ENCODE measurements at places on chromosomes 5 and 9.

DNA sequence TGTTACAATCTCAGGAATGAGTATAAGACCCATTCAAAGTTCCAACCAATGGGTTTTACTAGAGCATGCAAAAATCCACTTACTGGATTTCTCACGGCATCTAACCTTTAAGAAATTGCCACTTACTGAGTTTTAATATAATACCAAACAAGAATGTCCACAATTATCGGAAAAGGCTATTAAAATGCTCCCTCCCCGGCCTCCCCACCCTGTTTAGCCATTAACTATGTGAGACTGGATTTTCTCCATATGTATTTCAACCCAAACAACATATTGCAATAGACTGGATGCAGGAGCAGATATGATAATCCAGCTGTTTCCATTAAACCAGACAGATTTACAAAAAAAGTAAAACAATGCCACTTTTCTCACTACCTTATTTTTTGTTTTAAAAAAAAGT is 4.1 kb downstream of the AGTPBP1 start:
- no peak for ATAC-seq

DNA sequence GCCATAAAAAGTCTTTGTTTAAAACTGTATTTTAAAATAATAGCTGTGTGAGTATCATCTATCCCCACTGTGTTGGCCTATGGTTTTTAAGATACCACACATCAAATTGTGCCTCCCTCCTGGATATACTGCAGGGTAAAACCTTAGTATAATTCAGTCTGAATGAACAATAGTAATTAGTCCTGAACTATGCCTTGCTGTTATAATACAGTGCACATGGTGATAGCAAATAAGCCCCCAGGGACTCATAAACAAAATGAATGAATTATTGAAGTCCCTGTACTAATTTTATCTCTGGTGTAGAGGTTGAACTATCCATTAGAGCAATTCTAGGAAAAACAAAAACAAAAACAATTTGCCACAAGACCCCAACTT is 142.7 kb upstream of the ADAMTSL1 start:
- no peak for ATAC-seq

GRCh38 chr9:98848450-98849149 is 41.1 kb downstream of the GALNT12 start:
- peak; percentile 95 for ATAC-seq

GRCh38 chr5:82649943-82650342 is 371.8 kb upstream of the RPS23 start:
- no peak for ATAC-seq

GRCh38 chr5:125160787-125161502 is 414.5 kb upstream of the ZNF608 start:
- ATAC-seq = no peak

- no peak for ATAC-seq
Observed at GRCh38 chr5:120108586-120109248, 355.4 kb upstream of the PRR16 start.

- ATAC-seq = peak; percentile 65
Observed at GRCh38 chr9:15576350-15577050, 23.7 kb downstream of the CCDC171 start.

- no peak for ATAC-seq
Observed at GRCh38 chr5:126481243-126481642, 58.0 kb downstream of the GRAMD2B start.

DNA sequence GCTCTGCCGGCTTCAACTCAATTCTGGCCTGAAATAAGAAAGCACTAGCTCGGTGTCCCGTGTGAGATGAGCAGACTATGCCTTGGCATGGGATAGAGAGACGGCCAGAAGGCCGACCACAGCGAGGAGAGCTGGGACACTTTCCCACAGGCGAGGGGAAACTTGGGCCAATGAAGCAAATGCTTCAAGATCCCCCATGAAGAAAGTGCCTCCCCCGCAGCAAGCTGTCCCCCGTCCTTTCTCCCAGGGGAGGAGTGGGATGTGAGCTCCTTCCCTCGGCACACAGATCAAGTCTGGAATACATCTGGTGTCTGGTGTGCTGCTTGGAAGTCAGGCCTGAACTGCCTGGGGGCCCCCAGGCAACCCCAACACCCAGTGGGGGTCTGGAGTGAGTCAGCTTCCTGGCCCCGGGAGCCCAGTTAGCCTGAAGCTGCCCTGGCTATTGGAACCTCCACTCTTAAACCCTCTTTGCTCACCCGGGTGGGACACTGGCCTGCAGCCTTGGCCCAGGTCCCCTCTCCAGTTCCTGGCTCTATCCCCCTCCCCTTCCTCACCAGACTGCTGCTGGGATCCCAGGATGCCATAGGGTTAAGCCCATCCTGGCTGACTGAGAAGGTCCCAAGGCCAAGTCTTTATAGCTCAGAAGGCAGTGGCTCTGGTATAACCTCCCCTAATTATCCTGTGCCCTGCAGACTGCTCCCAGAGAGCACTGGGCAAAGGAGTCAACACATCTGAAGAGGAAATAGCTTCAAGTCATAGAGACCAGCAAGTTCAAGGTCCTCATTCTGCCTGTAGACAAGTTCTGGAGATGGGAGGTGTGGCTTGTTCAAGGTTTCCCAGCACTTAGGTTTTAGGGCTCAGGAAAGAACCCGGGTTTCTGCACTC is 205.3 kb downstream of the TTLL11 start:
- ATAC-seq = no peak

GRCh38 chr9:89278997-89279739 is 31.8 kb upstream of the CKS2 start:
- ATAC-seq = peak; percentile 52

DNA sequence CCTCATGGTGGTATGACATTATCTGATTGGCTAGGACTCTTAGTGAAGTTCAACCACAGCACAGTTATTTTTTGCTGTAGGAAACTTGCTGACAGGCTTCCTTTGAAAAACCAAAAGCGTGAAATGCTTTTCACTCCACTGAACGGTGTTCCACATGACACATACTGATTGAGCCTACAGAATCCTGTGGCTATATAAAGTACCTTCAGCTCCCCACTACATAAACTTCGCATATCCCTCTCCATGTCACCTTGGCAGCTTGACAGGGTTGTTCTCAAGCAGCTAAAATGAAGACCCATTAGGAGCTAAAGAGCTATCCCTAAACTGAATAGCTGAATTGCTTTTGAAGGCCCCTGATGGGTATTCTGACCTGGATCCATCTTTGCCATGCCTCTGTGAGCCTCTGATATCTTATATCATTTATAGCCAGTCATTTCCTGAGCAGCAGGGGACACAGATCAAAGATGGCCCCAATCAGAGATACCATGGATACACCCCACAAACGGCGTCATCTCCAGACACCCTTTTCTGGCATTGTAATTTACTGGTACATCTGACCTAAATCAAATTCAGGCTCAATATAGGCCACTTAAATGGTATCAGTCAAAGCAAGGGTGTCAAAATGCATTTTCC is 91.5 kb downstream of the APBA1 start:
- ATAC-seq = no peak

GRCh38 chr5:142078221-142078620 is 30.4 kb upstream of the NDFIP1 start:
- ATAC-seq = no peak

GRCh38 chr9:85941622-85941940 is 635 bp downstream of the NAA35 start:
- no peak for ATAC-seq

- no peak for ATAC-seq
Observed at GRCh38 chr9:6495466-6495865, 82.5 kb downstream of the UHRF2 start.

GRCh38 chr9:107087222-107087621 is 195.9 kb upstream of the RAD23B start:
- no peak for ATAC-seq

- ATAC-seq = no peak
Observed at GRCh38 chr5:127599320-127599719, 49.6 kb upstream of the CTXN3 start.

DNA sequence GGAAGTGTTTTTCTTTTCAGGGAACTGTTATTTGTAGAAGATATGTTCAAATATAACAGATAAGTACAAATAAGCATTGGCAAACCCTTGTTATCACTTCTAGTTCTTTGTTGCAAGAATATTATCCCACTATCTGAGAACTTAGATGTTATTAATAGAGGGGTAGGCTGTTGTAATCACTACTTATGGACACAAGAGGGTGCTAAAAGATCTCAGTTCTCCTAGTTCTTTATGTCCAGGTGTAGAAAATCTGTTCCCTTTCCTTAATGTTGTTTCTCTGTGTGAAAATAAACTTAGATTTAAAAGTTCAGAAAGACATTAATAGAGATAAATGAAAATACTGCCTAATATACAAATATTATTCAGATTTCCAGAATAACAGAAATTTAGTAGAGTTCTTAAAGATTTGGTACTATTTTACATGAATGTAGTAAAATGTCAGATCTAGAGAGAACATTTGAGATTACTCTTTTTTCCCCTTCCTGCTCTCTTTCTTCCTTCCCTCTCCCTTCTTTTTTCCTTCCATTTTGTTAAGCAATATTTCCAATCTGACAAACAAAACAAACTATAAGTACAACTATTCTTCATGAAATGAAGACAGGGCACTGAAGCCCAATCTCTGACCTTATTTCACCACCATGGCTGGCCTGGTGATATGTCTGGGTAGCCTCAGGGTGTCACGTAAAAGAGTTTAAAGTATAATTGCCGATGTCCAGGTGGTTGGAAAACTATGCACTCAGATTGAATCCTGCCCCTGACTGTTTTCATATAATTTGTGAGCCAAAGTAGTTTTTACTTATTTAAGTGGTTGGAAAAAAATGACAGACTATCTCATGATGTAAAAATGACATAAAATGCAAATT is 43.6 kb upstream of the C5orf46 start:
- ATAC-seq = peak; percentile 85

- peak; percentile 7 for ATAC-seq
Observed at GRCh38 chr5:136192526-136193321, at the start of gene SMIM32. Gene SMIM32, minus strand, starts transcription at chr5:136193162. Its CDS starts 638 bp downstream, at chr5:136192524.

DNA sequence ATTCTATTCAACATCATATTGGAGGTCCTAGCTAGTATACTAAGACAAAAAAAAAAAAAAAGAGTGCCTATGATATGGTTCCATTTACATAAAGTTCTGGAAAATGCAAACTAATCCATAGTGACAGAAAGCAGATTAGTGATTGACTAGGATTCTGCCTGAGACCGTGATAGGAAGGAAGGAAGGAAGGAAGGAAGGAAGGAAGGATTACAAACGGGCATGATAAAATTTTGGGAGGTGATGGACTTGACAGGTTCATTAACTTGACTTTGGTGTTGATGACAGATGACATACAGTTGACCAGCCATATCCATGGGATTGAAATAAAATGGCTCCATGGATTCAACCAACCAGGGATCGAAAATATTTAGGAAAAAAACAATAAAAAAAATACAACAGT is 79.1 kb upstream of the MAN2A1 start:
- no peak for ATAC-seq

DNA sequence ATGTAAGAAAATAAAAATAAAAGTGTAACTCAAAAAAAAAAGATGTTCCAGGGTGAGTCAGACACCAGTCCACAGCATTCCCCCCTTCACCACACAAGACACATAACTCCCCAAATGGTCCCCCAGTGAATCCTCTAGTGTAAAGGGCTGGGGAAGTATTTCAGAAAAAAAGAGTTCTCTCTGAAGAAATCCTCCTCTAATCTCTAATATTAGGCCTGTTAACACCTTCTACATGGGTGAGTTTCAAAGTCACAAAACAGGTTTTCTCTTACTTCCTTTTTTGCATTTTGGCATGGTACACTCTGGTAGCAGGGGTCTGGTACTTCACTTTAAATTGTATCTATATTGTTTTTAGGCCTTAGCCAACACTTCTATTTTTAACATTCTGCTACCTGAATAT is 28.2 kb downstream of the RNF145 start:
- ATAC-seq = peak; percentile 53

- no peak for ATAC-seq
Observed at GRCh38 chr5:172871536-172871935, 37.5 kb downstream of the ERGIC1 start.

DNA sequence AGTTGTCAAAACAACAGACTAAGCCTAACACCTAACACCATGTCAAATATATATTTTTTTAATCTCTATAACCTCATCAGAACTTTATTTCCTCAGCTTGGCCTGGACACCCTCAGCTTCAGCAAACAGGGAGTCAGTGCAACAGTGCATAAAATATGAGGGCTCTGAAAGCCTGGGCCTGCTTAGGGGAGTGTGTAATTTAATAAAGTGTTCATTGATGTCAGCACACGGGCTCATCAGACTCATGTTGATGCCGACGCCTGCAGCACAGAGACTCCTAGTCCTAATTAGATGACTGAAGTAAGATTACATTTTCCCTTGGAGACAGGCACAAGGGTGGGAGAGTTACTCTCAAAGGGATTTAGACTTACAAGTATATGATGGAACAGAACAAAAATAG is 37.8 kb downstream of the CDH10 start:
- ATAC-seq = no peak

GRCh38 chr9:135978642-135979546 is 17.7 kb upstream of the UBAC1 start:
- peak; percentile 31 for ATAC-seq

DNA sequence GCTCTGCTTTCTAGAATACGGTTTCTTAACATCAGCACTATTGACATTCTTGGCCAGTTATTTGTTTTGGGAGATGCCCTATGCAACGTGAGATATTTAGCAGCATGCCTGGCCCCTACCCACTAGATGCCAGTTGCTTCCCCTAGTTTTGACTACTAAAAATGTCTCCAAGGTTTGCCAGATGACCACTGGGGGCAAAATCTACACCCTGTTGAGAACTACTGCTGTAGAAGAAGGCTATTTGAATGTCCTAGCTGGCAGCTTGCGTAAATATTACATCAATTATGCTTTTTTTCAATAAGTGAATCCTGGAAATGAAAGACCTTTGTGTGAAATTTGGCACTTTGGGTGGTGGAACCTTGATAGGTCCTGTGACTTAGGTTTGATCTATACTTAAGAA is 5.0 kb downstream of the NCBP1 start:
- ATAC-seq = no peak

DNA sequence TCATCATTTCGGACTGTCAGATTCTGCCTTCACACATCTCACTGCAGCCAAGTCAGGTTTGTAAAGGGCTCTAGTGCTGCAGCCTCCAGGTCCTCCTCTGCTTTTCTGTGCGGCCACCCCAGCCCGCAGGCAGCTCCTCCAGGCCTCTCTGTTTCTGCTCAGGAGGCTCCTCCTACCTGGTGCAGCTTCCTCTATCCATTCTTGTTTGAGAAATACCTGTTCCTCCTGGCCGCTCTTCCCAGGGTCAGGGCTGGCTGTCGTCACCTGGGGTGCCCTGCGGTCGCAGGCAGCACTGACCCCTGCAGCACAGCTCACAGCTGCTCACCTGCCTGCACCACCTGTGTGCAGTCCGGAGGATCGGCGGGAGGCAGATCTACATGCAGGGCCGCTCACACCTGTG is 387.7 kb upstream of the IRX4 start:
- ATAC-seq = no peak

DNA sequence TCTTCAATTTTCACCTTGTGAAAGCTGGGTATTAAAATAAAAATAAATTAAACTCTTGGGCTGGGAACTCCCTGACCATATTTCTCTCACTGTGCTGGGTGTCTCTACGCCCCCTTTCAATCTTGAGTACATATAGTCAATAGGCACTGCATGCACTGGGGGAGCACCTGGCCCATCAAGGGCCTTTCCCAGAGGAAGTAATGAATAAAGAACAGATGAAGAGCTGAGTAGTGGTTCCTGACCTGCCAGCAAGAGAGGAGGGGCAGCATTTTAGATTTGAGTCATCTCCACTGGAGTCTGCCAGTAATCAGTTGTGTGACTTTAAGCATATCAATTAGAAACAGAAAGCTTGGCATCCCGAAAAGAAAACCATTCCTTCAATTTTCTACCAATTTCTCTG is 6.2 kb downstream of the MAPKAP1 start:
- peak; percentile 17 for ATAC-seq

All from esophagus mucosa (tissue), 1 donor.